Choroid plexus epithelial cell (primary cell): ENCODE measurements at places on chromosomes 16 and 17.

GRCh38 chr17:36657390-36657762 is 56.0 kb downstream of the MRM1 start:
- no peak for DNase-seq

- DNase-seq, result no peak
These were observed 19.7 kb downstream of the FOXL1 start for GRCh38 chr16:86597880-86598606.

- DNase-seq, result no peak
These were observed 39.1 kb downstream of the CCDC57 start for GRCh38 chr17:82173351-82174041.

DNA sequence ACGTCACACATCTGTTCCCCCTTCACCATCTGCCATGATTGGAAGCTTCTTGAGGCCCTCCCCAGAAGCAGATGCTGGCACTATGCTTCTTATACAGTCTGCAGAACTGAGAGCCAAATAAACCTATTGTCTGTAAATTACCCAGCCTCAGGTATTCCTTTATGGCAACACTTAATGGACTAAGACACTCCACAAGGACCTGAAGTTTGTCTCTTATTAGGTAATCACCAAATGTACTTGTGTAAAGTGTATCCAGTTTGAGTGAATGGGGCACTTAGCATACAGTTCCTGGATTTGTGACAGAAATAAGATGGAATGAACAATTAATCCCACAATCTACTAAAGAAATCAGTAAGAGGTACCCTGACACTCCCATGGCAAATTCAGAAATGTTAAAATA is 105.3 kb downstream of the SLC39A11 start:
- DNase-seq, result no peak

- DNase-seq, result no peak
These were observed 18.9 kb upstream of the RAP1GAP2 start for GRCh38 chr17:2777242-2777867.

DNA sequence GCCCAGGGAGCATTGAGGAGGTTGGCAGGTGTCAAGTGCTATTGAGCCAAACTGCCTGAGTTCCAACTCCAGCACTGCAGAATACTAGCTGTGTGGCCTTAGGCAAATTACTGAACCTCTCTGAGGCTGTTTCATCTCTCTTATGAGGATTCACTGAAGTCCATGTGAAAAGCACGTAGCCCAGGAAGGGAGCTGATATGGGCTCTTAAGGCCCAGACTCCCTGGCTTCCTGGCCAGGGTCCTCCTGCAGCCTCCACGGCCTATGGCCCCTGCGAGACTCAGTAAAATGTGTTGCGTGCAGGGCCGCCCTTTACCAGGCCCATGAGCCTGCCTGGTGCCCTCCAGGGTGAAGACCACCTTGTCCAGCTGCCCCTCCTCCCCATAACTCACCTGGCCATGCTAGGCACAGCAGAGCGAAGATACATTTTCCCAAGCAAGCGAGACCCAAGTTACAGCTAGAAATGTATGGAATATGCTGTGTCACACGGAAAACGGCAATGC is 133.7 kb upstream of the TNRC6C start:
- no peak for DNase-seq

DNA sequence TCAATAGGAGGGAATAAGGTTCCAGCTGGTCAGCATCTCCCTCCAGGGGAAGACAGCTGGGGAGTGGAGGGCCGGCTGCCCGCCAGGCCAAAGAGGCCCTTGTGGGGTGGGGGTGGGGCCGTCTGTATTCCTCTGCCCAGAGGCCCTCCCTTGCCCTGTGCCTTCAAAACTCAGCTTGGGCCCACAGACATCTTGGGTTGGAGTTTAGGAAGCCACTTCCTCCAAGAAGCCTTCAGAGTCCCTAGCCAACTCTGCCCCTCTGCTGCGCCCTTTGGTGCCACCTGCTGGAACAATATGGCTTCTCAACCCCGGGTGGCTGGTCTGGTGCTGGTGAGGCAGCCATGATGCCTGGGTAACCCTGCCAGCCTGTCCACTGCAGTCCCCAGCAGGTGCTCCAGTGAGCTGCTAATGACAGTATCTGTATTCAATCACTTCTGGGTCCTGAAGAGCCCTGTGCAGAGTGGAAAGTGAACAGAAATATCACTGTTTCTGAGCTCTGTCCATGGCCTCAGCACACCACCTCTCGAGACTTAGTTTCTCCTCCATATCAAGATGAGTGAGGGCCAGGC is 16.7 kb downstream of the HSD11B2 start:
- DNase-seq, result peak; percentile 40

- DNase-seq, result peak; percentile 11
These were observed 99.4 kb downstream of the CYLD start for GRCh38 chr16:50841081-50841886.

DNA sequence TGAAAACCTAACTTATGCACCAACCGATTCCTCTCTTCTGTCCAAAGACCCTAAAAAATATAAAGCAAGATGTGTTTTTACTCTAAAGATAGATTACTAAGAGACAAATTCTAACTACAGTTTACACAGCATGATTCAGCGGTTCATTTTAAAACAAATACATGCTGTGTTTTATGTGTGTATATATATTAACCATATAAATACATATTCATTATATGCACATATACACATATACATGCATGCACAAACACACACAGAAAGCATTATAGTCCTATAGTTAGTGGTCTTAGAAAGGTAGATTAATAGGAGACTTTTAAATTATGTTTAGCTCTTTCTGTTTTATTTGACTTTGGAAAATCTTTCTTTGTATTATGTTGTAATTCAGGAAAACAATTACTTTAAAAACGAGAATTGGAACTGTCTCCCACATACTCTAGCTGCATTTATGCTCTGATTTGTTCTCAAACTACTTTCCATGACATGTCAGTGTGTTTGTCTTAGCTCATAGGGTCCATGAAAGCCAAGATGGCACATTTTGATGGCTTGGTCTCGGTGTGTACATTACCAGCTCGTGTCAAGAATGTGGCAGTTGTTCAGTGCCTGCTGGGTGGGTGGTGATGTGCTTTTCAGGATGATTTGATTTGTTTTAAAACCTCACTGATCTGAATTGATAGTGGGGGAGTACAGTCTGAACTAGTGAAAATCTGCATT is 548.8 kb upstream of the SALL1 start:
- no peak for DNase-seq

DNA sequence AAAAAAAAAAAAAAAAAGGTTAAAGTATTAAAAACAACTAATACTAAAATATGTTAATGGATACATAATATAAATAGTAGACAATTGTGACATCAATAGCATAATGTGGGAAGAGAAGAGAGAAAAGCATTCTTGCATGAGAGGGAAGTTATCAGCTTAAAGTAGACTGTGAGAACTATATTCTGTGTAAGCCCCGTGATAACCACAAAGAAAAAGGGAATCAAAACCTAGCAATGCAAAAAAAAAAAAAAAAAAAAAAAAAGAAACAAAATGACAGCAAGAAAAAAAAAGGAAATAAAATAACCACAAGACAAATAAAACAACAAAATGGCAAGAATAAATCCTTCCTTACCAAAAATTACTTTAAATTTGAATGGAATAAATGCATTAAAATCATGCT is 39.8 kb upstream of the MYLK3 start:
- no peak for DNase-seq

DNA sequence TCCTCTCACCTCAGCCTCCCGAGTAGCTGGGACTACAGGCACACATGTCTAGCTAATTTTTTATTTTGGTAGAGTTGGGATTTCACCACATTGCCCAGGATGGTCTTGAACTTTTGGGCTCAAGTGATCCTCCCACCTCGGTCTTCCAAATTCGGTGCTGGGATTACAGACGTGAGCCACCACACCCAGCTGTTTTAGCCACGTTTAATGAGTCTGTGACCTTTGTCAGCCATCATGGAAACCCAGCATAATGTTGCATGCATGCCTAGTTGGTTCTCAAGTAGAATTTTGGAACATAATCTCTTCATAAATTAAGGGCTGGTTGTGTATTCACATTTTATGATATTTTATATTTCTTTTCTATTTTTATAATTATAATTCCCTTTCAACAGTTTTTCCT is 42.0 kb downstream of the GOSR1 start:
- DNase-seq, result no peak

GRCh38 chr16:27828671-27829070 is 234.8 kb downstream of the GSG1L start:
- no peak for DNase-seq

- DNase-seq, result peak; percentile 99
These were observed 805 bp upstream of the ORAI3 start for GRCh38 chr16:30947859-30948666.

DNA sequence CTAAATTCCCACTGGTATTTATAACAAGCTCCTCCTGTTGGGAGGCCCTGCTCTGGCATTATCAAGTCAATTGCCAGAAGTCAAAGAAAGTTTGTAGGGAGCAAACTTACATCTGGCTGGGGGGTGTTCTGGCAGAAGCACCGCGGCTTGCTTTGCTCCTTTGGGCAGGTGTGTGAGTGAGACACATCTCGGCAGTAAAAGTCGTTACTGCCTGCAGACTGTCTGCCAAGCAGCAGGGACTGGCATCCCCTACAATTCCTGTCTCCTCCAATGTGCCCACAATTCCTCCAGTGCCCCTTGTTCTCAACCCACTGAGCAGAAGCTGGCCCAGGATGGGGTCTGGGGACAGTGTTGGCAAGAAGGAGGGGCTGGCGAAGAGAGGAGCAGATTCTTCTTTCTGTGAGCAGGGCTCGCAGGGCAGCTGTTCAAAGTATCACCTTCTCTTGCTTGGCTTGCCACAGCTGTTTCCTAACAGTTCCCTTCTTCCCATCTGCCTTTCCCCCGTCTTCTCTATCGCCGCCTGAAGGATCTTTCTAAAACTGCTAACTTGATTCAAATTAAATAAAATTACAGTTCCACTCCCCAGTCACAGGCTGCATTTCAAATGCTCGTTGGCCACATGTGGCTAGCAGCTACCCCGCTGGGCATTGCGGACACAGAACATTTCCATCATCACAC is 30.2 kb downstream of the SPACA3 start:
- peak; percentile 37 for DNase-seq

DNA sequence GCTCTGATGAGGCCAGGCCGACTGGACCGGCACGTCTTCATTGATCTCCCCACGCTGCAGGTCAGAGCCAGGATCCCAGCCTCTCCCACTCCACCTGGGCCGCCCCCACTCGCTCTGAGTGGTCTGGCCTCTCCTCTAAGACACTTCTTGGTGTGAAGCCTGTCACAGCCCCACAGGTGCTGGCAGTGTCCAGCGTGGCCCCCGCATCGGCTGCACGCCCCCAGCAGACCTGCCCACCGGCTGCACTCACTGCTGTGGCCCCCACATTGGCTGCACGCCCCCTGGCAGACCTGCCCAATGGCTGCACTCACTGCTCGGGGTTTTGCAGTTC is 15.8 kb upstream of the RPL13 start:
- no peak for DNase-seq

DNA sequence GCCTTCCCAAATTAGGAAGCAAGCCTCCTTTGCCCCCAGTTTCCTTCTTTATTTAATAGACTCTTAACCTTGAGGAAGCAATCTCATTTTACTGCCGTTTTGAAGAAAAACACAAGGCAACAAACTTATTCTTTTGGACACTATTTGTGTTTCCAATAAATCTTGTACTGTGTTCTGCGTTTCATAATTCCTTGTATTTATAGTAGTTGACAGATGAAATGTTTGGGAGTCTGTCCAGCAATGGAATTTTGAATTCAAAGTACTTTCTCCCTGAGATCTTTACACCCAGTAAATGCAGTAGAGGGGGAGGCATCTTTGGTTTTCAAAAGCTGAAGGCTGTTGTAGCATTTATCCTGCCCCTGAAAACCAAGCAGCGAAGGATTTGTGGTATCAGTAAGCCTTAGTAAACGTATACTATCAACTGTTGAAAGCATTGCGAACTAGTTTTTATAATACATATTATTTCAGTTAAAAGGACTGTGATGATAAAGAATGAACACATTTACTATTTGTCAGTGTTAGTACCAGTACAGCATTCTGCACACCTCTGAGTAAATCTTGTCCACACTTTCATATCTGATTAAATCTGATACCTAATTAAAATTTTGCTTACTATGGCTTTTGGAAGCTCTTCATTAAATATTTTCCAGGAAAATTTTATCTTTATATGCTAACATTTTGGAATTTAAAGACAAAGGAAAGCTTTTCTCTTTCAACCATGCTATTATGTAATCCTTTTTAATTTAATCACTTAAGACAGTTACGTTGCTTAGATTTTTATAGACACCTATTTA is 83.1 kb downstream of the TNRC6C start:
- DNase-seq, result no peak

GRCh38 chr17:30236766-30237165 is 1.3 kb upstream of the SLC6A4 start:
- peak; percentile 34 for DNase-seq
